Activated T-helper 2 cell treated with anti-CD3 and anti-CD28 coated beads, Interferon-gamma antibody, Interleukin-2, Interleukin-4, amounts not matched to agents 10 μg/mL and 5 μg/mL and 100 μg/mL, durations not matched to agents 14 hours and 24 hours and 36 hours (primary cell): ENCODE measurements at places on chromosomes 5 and 9. TPM values are rescaled to one million over a fixed set of nuclear protein-coding genes. Genes with fewer than 3 reads are reported as not detected.

DNA sequence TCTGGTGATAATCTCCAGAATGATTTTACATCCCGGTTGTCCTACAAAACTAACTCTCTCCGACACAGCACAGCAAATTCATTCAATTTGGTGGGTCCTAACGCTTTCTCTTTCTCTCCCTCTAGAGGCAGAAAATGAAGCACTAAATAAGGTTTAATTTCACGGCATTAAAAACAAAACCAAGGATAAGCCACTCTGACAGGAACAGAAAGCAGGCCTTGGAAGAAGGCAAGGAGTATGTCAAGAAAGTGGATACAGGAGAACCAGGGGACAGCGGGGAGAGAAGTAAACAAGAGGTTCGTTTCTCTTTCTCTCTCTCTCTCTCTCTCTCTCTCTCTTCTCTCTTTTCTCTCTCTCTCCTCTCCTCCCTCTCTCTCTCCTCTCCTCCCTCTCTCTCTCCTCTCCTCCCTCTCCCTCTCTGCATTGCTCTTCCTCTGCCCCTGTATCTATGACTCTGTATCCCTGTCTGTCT, 49.8 kb downstream of the EBF1 start:
- peaks cover 75% of the 10 kb centered on the region for H3K27me3 ChIP-seq
- DNase-seq = no peak
- H3K4me1 ChIP-seq = no peaks in the 10 kb centered on the region
- H3K27ac ChIP-seq = no peak overlapping the region
- no peak overlapping the region for H3K4me3 ChIP-seq

- H3K36me3 ChIP-seq = no peaks in the 10 kb centered on the region
- H3K27ac ChIP-seq = no peak overlapping the region
- H3K4me3 ChIP-seq = no peak overlapping the region
These were observed 234.1 kb upstream of the DMRT1 start for GRCh38 chr9:607417-607816.

- no peaks in the 10 kb centered on the region for H3K36me3 ChIP-seq
- no peak overlapping the region for H3K27ac ChIP-seq
- peaks cover 25% of the 10 kb centered on the region for H3K4me1 ChIP-seq
- no peak overlapping the region for H3K4me3 ChIP-seq
These were observed 89.9 kb upstream of the FSD1L start for GRCh38 chr9:105357937-105358336.

GRCh38 chr5:72619251-72619650, 112.0 kb upstream of the ZNF366 start:
- no peaks in the 10 kb centered on the region for H3K36me3 ChIP-seq
- H3K4me1 ChIP-seq = no peaks in the 10 kb centered on the region
- no peak for DNase-seq
- peaks cover 10% of the 10 kb centered on the region for H3K27me3 ChIP-seq

The CDC20B gene
- 0.18 TPM in 1 of 2 replicates, not detected in the other for total RNA-seq
